ENCODE measurements at places on chromosomes 5 and 9.

- DNase-seq = no peak
Measured at GRCh38 chr9:133932181-133932580, 59.9 kb downstream of the VAV2 start.

DNA sequence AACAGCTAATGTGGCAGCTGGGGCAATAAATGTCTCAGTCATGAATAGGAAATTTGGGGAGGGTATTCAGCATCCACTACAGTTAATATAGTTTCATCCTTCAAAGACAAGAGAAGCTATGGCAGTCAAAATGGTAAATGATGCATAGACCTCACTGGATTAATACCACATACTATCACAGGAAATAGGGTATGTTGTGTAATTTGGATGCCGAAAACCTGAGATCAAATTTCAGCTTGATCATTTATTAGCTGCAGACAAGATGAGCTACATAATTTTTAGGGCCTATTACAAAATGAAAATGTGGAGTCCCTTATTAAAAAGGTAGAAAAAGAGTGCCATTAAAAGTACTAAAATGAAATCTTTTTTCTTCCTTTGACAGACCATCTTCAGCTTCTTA lies 112.6 kb upstream of the MTAP start:
- no peak for DNase-seq

- DNase-seq = no peak
Measured at GRCh38 chr5:82107267-82107666, 135.4 kb downstream of the ATG10 start.

DNA sequence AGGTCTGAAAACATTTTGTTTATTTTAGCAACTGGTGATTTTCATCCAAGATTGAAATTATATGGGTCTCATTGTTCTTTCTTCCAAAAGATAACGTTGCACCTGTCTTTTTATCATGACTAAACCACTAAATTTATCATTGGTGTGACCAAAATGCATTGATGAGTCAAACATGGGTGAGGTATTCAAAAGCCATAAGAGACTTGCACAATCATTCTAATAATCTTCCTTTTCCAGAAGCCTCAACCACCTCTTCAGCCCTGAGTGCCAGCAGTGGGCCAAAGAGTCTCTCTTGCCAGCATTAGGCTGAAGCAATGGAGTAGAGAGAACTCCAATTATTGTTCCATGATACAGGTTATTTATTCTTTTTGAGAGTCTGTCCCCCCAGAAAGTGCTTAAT lies 198.9 kb downstream of the LURAP1L start:
- DNase-seq = no peak

- DNase-seq = no peak
Measured at GRCh38 chr5:176908675-176909368, 9.7 kb upstream of the HK3 start.

Data from stimulated activated CD4-positive, alpha-beta T cell treated with anti-CD3 and anti-CD28 coated beads, Interleukin-4, amount 100 ng/mL, for 48 hours (primary cell).